ENCODE measurements at places on chromosomes 7 and 10.

DNA sequence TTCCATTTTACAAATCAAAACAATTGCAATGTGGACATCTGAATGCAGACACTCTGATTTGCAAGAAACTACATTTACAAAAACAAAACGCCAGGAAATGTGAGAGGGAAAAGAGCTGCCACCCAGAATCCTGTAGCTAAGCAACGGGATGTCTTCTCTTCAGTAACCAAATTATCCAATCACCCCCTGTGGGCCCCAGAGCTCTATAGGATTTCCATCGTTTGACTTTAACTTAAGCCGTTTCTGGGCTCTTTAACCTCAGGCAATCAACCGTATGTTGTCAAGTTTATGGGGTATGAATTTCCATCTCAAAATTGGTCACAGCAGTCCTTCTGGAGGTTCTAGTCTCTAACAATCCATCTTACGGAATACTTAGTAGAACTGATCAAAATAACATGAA, 240.5 kb downstream of the ETV1 start:
- no peak for DNase-seq

DNA sequence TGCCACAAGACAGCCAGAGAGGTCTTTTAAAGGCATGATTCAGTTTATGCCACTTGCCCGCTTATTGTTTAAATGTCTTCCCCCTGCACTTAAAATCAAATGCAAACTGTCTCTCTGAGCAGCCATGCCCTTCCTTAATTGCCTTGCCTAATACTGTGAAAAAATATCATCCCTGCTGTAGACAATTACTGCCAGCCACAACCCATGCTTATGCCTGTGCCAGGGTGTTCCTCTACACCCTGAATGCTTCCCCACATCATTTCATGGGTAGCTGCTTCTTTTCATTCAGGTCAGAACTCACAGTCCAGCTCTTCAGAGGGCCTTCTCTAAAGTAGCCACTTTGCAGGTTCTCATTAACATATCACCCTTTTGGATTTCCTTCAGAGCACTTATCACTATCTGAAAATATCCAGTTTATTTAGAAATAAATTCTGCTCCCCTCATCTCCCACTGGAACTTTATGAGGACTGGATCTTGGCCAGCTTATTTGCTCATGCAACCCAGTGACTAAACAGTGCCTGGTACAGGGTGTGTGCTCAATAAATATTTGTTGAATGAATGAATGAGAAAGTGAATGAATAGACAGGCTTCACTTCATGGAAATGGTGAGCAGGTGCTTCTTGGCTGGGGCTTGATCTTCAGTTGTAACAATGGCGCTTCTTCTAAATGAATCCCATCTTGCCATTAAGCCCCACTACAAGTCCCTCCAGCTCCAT, 162.4 kb upstream of the MDFIC start:
- no peak for DNase-seq

DNA sequence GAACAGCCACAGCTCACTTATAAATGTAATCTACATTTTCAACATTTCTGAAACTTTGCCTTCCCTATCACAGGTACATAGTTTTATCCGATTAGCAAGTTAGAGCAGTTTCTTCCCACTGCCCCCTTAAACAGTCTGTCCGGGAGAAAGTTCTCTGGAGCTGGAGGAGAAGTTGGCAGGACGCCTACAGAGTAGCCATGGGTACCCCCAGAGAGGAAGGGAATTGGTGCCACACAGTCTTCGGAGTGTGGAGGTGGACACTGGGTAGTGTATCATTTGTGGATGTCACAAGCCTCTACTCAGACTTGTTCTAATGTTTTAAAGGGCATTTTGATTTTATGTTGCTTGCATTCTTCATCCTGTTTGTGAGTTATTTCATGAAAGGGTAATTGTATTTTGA, 39.0 kb downstream of the TAF3 start:
- no peak for DNase-seq

GRCh38 chr7:50678586-50678985, 104.1 kb downstream of the GRB10 start:
- DNase-seq, result no peak
